ENCODE measurements at places on chromosomes 13 and 19. TPM values are rescaled to one million over a fixed set of nuclear protein-coding genes. Genes with fewer than 3 reads are reported as not detected.

The ZNF221 gene
- 2.9 TPM for total RNA-seq

The OR10H1 gene
- not detected for total RNA-seq

The LRRC63 gene
- not detected for total RNA-seq

The ZNF225 gene
- total RNA-seq: 5.4 TPM

The ARGLU1 gene
- 161 TPM for total RNA-seq

The GPR12 gene
- total RNA-seq: 16.6 TPM

The TM9SF2 gene
- 108 TPM for total RNA-seq

The CD22 gene
- not detected for total RNA-seq

The RASL11A gene
- 12.4 TPM for total RNA-seq

- H3K27ac ChIP-seq: no peak overlapping the region
- H3K4me1 ChIP-seq: peaks cover 31% of the 10 kb centered on the region
- H3K36me3 ChIP-seq: peaks cover 57% of the 10 kb centered on the region
- DNase-seq: no peak
- no peaks in the 10 kb centered on the region for H3K27me3 ChIP-seq
- no peak overlapping the region for H3K4me3 ChIP-seq
Observed at GRCh38 chr19:38729653-38730469, 14.4 kb downstream of the CAPN12 start.

GRCh38 chr13:108226184-108226583 lies 8.0 kb downstream of the ABHD13 start:
- no peak for DNase-seq
- peaks cover 7% of the 10 kb centered on the region for H3K4me1 ChIP-seq
- no peaks in the 10 kb centered on the region for H3K36me3 ChIP-seq
- no peak overlapping the region for H3K4me3 ChIP-seq
- no peaks in the 10 kb centered on the region for H3K27me3 ChIP-seq

GRCh38 chr13:52118595-52118994 lies 10.3 kb downstream of the NEK5 start:
- no peak overlapping the region for H3K27ac ChIP-seq
- no peak overlapping the region for H3K4me3 ChIP-seq
- H3K36me3 ChIP-seq: no peaks in the 10 kb centered on the region
- DNase-seq: no peak
- H3K4me1 ChIP-seq: no peaks in the 10 kb centered on the region

GRCh38 chr19:8361921-8362793 lies 1.8 kb upstream of the ANGPTL4 start:
- peaks cover 61% of the 10 kb centered on the region for H3K4me1 ChIP-seq
- H3K27me3 ChIP-seq: no peaks in the 10 kb centered on the region
- no peaks in the 10 kb centered on the region for H3K36me3 ChIP-seq
- peak overlapping the region; percentile 72 for H3K4me3 ChIP-seq
- peak; percentile 97 for DNase-seq

DNA sequence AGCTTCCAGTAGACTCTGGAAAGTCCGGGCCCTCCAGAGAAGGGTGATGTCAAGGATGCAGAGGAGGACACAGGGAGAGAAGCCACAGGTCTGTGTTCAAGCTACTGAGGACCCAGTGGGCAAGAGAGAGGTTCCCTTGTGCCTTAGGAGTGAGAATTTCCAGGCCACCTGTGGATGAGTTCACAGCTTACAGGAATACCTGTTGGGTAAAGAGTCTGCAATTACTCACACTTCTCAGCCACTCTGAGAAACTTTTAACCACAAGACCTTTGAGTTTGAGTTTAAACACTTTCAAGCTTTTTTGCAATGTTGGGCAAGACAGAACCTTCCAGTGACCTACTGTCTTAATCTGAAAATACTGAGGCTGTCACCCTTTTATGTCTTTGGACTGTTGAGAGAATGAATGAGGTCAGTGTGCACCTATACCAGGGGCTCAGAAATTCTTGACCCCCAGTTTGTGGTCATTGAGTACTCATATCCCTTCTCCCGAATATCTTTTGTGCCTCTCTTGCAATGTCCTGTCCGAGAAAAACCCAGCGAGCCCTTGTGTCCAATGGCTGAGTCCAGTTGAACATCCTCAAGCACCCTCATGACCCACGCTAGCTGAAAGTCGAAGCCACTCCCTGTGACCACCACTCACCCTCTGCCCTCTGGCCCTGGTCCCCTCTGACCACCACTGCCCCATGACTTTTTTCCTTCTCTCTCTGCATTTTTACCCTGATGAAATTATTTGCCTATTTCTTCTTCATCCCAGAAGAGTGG lies 368.5 kb upstream of the ZNF507 start:
- peak; percentile 29 for DNase-seq
- H3K4me3 ChIP-seq: no peak overlapping the region
- no peak overlapping the region for H3K27ac ChIP-seq
- no peaks in the 10 kb centered on the region for H3K27me3 ChIP-seq
- no peaks in the 10 kb centered on the region for H3K4me1 ChIP-seq

- H3K4me3 ChIP-seq: no peak overlapping the region
- H3K4me1 ChIP-seq: no peaks in the 10 kb centered on the region
- DNase-seq: no peak
- H3K36me3 ChIP-seq: no peaks in the 10 kb centered on the region
- no peak overlapping the region for H3K27ac ChIP-seq
Observed at GRCh38 chr13:37960427-37960826, 90.9 kb upstream of the TRPC4 start.

GRCh38 chr19:1495799-1496713 lies 5.1 kb downstream of the REEP6 start:
- no peaks in the 10 kb centered on the region for H3K36me3 ChIP-seq
- peaks cover 24% of the 10 kb centered on the region for H3K4me1 ChIP-seq
- peak overlapping the region; percentile 20 for H3K4me3 ChIP-seq
- no peak for DNase-seq

- no peak overlapping the region for H3K4me3 ChIP-seq
- no peak overlapping the region for H3K27ac ChIP-seq
- no peaks in the 10 kb centered on the region for H3K27me3 ChIP-seq
- DNase-seq: no peak
- H3K4me1 ChIP-seq: peaks cover 4% of the 10 kb centered on the region
Observed at GRCh38 chr19:55398200-55398925, 9.2 kb downstream of the UBE2S start.

- H3K36me3 ChIP-seq: no peaks in the 10 kb centered on the region
- H3K4me3 ChIP-seq: no peak overlapping the region
- no peaks in the 10 kb centered on the region for H3K27me3 ChIP-seq
- H3K4me1 ChIP-seq: no peaks in the 10 kb centered on the region
Observed at GRCh38 chr13:43676320-43676719, 110.5 kb downstream of the ENOX1 start.

DNA sequence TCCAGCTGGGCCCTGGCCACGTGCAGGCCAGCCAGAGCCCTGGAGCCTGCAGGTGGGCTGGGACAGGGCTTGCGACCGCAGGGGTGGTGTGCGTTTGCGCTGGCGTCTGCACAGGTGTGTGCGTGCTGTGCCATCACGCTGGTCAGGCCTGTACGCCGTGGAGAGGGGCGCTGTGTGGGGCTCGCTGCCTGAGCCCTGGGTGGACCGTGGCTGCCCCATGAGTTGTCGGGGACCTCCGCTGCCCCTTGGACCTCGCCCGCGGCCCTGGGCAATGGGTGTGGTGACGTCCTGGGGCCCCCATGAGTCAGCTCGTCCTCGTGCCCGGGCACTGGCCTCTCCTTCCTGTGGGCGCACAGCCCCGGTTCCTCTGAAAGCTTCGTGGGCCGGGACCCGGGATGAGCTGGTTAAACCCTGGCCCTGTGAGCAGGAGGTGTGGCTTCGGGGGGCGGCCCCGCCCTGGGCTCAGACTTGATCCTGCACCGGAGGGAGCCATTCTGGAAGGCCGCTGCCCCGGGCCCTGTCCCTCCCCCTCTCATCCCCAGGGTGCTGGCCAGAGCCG lies 6.8 kb downstream of the CSNK1G2 start:
- peaks cover 5% of the 10 kb centered on the region for H3K36me3 ChIP-seq
- no peak overlapping the region for H3K4me3 ChIP-seq
- H3K27ac ChIP-seq: no peak overlapping the region
- H3K4me1 ChIP-seq: peaks cover 30% of the 10 kb centered on the region

DNA sequence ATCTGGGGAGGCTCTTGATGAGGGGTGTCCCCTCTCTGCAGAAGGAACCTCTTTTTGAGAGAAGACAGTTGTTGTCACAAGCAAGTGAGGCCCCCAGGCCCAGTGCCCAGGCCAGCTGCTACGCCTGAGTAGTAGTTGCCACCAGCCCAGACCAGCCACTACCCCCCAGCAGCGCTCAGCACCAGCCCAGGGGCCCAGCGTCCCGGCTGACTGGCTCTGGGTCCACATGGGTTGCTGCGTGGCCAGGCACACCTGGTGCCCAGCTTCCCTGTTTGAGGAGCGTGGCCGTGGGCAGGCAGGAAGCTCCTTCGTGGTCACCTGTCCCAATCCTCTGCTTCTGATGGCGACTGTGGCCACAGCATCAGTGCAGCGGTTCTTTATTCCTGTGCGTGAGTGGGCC lies 84.7 kb downstream of the KDM4B start:
- H3K27ac ChIP-seq: no peak overlapping the region
- H3K4me3 ChIP-seq: no peak overlapping the region
- peaks cover 20% of the 10 kb centered on the region for H3K36me3 ChIP-seq
- H3K4me1 ChIP-seq: peaks cover 30% of the 10 kb centered on the region
- no peak for DNase-seq

DNA sequence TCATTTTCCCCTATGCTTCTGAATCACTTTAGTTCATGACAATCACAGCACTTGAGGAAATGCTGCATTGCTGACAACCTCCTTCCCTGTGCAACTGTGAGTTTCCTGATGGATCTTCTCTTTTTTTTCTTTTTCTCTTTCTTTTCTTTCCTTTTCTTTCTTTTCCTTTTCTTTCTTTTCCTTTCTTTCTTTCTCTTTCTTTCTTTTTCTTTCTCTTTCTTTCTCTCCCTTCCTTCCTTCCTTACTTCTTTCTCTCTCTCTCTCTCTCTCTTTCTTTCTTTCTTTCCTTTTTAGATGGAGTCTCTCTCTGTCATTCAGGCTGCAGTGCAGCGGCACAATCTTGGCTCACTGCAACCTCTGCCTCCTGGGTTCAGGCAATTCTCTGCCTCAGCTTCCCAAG lies 247.9 kb upstream of the HTR2A start:
- H3K36me3 ChIP-seq: no peaks in the 10 kb centered on the region
- H3K4me3 ChIP-seq: no peak overlapping the region

DNA sequence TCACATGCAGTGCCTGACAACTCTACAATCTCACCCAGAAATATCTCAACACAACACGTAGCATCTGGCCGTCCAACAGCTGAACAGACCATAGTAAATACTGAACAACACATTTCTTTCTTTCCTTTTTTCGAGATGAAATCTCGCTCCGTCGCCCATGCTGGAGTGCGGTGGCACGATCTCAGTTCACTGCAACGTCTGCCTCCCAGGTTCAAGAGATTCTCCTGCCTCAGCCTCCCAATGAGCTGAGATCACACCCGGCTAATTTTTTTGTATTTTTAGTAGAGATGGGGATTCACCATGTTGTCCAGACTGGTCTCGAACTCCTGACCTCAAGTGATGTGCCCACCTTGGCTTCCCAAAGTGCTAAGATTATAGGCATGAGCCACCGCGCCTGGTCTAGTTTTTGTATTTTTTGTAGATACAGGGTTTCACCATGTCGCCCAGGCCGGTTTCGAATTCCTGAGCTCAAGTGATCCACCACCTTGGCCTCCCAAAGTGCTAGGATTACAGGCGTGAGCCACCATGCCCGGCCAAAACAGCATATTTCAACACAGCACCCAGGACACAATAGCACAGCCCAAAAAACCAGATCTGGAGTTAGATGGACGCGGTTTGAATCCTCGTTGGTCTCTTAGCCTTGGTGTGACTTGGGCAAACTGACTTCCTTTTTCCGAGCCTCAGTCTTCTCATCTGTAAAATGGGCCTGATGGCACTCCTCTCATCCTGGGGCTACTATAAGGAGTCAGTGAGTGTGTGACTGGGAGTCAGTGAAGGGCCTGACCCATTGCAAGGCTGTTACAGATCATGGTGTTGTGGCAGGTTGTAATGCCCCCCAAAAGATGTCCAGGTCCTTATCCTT lies 22.6 kb downstream of the CYP2A6 start:
- no peak overlapping the region for H3K4me3 ChIP-seq
- peaks cover 6% of the 10 kb centered on the region for H3K4me1 ChIP-seq
- no peak for DNase-seq
- H3K27ac ChIP-seq: no peak overlapping the region
- peaks cover 7% of the 10 kb centered on the region for H3K36me3 ChIP-seq

GRCh38 chr19:49152119-49152550 lies 3.1 kb downstream of the HRC start:
- H3K36me3 ChIP-seq: no peaks in the 10 kb centered on the region
- no peak for DNase-seq
- peaks cover 39% of the 10 kb centered on the region for H3K4me1 ChIP-seq
- H3K4me3 ChIP-seq: peak overlapping the region; percentile 69
- H3K27me3 ChIP-seq: no peaks in the 10 kb centered on the region

GRCh38 chr13:36675213-36675536 lies 1.4 kb downstream of the SERTM1 start:
- H3K4me1 ChIP-seq: peaks cover 11% of the 10 kb centered on the region
- H3K27ac ChIP-seq: no peak overlapping the region
- H3K4me3 ChIP-seq: peak overlapping the region; percentile 40
- no peak for DNase-seq
- H3K36me3 ChIP-seq: no peaks in the 10 kb centered on the region

DNA sequence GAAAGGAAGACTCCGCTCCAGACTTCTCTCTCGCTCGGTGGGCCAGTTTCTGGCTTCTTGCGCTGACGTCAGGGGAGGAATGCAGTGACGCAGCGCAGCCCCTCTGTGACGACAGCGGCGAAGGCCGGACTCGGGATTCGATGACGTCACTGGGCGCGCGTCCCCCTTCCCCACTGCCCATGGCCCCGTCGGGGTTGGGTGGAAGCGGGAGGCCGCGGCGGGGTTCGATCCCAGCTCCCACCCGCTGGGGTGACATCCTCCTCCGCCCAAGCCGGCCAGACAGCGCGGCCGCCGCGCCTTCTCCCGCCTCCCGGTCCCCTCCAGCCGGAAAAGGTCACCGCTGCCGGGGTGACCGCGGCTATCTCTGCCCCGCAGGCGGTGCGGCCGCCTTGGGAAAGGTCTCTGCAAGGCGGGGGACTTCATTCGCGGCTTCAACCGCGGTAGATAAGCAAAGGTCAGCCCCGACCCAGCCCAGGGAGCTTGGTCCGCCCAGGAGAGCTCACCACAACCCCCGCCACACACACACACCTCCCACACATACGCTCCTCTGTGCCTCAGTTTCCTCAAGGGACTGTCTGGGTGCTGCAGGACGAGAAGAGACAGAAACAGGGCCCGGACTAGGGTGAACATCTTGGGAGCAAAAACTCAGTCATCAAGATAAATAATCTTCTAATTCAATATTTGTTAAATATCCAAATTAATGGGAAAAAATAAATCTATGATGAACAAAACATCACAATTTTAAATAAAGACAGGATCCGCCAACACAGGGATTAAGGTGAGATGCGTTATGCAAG lies 844 bp upstream of the RFX1 start:
- no peaks in the 10 kb centered on the region for H3K27me3 ChIP-seq
- peaks cover 40% of the 10 kb centered on the region for H3K4me1 ChIP-seq
- H3K27ac ChIP-seq: peak overlapping the region; percentile 99
- H3K36me3 ChIP-seq: no peaks in the 10 kb centered on the region

Measured in suprapubic skin (tissue), 4 donors.